Suppressor macrophage treated with lipopolysaccharide for 4 hours (primary cell): ENCODE measurements at places on chromosomes 7 and 10.

DNA sequence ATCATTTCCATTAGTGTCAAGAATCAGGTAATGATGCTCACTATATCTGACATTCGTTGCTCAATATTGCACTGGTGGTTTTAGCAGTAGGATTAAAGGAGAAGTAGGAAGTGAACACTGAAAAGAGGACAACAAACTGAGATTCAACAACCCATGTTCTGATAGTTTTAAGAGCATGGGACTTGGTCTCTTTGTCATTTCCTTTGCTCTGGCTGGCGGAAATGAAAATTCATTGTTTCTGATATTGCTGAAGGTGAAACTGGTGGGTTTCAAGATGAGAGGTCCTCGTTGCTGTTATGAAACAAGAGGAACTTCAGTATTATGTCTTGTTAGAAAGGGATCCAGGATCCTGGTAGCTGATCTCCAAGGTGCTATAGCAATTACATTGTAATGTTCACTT, 129.0 kb downstream of the DNAH11 start:
- DNase-seq: peak; percentile 28

DNA sequence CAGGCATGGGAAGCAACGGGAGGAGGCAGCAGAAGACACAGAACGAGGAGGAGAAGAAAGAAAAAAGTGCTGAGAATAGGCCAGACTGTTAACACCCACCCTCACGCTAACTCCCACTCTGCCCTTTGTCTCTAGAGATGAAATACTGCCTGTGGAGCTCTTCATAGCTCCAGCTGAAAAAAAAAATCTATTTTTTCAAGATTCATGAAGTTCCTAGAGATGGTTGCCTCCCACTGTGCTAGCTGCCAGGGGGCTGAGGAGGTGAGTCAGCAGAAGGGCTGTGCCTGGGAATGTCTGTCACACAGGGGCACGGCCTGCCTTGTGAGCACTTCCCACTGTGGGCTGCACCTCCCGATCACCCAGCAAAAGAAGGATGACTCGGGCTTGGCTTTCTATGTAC, 144.5 kb downstream of the RNF216 start:
- DNase-seq: peak; percentile 51

- peak; percentile 52 for DNase-seq
Observed at GRCh38 chr10:71554671-71555070, 158.0 kb downstream of the CDH23 start.

DNA sequence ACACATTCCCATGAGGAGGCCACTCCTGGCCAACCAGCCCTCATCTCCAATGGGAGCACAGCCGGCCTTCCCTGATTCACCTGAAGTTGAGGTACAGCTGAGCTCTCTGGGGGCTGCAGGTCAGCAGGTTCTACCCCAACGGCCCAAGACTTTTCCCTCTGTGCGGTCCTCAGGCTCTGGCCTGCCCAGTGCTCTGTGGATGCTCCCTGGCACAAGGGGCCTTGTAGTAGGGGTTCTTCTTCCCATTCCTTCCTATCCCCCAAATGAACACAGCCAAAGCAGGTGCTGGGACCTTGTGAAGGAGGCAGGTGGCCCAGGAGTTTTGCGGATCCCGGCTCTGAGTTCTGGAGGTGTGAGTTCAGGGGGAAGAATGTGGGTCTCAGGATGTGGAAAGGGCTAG, 72.2 kb downstream of the PLXNA4 start:
- DNase-seq: no peak

DNA sequence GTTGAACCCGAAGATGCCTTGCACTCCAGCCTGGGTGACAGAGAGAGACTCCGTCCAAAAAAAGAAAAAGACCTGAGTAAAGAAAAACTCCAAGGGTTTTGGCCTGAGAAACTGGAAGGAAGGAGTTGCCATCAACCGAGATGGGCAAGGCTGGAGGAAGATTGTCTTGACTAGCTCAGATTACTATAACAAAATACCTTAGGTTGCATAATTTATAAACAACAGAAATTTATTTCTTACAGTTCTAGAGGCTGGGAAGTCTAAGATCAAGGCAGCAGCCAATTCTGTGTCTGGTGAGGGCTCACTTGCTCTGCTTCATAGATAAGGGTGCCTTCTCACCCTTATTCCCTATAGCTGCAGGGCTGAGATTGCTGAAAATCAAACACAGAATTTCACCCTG, 91.2 kb downstream of the CUL2 start:
- no peak for DNase-seq

DNA sequence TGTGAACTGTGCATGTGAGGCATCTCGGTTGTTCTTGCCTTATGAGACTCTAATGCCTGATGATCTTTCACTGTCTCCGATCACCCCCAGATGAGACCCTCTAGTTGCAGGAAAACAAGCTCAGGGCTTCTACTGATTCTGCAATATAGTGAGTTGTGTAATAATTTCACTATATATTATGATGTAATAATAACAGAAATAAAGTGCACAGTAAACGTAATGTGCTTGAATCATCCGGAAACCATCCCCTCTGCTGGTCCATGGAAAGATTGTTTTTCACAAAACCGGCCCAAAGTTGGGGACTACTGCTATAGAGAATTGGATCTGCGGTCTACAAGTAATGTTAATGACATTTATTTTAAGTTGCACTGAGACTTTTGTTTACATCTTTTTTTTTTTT, 126.7 kb downstream of the TPST1 start:
- no peak for DNase-seq

DNA sequence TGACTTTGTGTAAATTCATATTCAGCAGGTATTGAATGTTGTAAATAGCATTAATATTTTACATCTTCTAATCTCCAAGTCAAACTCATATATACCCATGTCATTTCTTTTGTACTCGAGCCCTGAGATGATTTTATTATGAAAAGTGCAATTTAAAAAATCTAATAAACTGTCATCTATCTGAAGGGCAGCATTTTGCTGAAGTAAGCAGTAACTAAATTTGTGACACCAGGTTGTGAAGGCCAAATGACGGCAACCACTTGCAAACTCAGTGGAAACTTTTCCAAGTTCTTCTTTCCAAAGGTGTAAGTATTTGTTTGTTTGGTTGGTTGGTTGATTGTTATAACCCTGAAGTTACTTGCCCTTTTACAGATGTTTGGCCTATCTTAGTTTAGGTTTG, 188.3 kb downstream of the GPR37 start:
- DNase-seq: no peak

DNA sequence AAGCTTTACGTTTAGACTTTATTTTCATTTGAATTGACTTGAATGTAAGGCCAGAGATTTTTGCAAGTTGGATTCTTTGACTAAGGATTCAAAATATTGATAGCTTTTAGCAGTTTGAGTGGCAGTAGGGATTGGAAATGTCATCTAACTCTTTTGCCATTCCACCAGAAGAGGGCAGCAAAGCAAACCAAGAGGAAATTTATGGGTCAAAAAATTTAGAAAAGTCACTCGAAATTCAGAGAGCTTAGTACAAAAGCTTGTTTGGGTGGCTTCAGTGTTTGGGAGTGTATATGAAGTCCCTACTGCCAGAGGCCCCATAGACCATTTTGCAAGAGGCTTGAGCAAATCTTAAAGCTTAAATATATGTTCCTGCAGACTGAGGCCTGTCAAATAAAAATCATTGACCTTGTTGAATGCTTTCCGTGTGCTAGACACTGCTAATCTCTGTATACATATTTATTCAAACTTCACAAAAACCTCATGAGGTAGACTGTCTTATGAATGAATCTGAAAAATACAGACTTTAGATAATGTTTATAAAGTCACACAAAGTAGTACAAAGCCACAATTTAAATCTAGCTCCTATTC, 44.6 kb upstream of the RSBN1L start:
- peak; percentile 54 for DNase-seq

DNA sequence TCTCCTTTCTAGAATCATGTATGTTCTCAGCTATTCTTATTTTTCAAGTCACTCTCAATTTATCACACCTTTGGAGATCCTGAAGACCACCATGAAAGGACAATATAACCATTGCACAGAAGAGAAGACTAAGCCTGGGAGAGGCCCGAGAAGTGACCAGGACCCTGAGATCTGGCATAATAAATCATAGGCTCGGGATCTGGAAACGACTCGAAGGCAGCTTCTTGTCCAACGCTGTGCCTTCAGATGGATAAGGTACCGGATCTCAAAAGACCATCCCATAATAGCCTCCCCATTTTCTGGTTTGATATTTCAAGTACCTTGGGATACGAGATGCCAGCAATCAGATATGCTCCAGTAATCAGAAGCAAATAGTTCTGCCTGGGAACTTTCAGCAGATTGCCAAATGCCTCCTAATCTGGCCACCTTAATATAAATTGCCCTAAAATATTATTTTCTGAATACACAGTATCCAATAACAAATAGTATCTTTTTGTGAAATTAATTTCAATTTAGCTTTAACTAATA, 179.2 kb upstream of the ZMIZ1 start:
- no peak for DNase-seq

GRCh38 chr10:78645169-78645686, 423.5 kb upstream of the ZMIZ1 start:
- no peak for DNase-seq
